ENCODE measurements at places on chromosomes 4 and X.

GRCh38 chrX:135572436-135572835, 52.0 kb downstream of the INTS6L start:
- DNase-seq: no peak

- no peak for DNase-seq
These were observed 93.2 kb upstream of the AP1S2 start for GRCh38 chrX:15947648-15948317.

DNA sequence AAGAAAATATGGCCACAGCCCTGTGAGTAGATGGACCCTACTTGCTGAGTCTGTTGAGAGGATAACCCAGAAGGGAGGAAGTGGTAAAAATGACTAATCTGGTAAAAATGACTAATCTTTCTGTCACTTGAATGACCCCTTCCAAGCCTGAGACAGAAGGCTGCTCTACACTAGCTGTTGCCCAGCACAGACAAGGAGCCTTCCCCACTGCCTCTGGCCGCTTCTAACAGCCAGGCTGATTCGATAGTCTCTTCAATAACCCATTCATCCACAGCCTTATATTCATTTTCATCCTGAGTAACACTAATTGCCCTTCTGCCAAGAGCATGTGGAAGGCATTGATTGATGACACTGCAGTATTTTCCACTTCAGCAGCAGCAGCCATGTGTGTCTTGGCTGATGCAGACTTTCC, 18.4 kb downstream of the MAGEB17 start:
- no peak for DNase-seq

DNA sequence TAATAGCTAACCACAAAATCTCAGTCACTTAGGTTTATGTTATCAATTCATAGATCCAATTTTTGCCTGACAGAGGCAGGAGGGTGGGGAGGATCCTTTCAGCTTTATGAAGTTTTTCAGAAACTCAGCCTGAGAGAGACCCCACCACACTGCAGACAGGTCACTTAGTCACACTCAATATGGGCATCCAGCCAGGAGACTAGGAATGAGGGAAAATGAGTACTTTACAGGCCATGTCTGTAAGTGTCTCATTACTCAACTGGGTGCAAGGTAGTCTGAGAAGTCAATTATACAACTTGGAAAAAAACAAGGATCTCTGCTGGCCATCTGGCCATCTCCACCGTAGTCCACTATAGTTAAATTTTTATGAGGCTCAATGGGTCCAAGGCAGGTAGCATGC, 365.9 kb downstream of the INPP4B start:
- DNase-seq: no peak

- no peak for DNase-seq
These were observed 89.7 kb downstream of the TMEM131L start for GRCh38 chr4:153555730-153556434.

GRCh38 chrX:6930307-6930849, 217.1 kb upstream of the STS start:
- no peak for DNase-seq

GRCh38 chr4:4456351-4456750, 69.4 kb downstream of the NSG1 start:
- no peak for DNase-seq

DNA sequence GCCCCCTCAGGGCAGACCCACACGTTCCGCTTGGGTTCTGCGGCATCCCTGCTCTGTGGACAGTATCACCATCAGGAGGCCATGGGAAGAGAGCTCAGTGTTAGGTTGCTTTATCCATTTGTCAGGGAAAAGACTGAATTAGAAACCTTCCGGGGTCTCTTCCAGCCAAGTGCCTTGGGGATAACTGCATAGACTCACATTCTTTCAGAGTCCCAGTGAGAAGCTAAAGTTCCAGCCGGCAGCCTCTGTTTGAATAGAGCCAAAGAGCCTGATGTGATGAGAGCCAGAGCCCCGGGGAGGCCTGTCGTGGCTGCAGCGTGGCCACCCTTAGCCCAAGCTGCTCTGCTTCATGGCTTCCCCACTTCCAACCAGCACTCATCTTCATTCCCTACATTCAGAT, 85.2 kb downstream of the FHDC1 start:
- no peak for DNase-seq

- DNase-seq: no peak
These were observed 10.0 kb upstream of the OPHN1 start for GRCh38 chrX:68443155-68443868.

GRCh38 chr4:188015025-188015940, 19.7 kb downstream of the ZFP42 start:
- no peak for DNase-seq

GRCh38 chr4:92646826-92647225, 343.1 kb downstream of the GRID2 start:
- DNase-seq: no peak

GRCh38 chr4:101136373-101137370, 210.7 kb downstream of the PPP3CA start:
- no peak for DNase-seq

GRCh38 chrX:149903889-149904748, 23.1 kb downstream of the MAGEA8 start:
- DNase-seq: no peak

- DNase-seq: no peak
These were observed 131.6 kb upstream of the GRID2 start for GRCh38 chr4:92172203-92172602.

GRCh38 chr4:78207951-78208350, 150.8 kb downstream of the FRAS1 start:
- no peak for DNase-seq

DNA sequence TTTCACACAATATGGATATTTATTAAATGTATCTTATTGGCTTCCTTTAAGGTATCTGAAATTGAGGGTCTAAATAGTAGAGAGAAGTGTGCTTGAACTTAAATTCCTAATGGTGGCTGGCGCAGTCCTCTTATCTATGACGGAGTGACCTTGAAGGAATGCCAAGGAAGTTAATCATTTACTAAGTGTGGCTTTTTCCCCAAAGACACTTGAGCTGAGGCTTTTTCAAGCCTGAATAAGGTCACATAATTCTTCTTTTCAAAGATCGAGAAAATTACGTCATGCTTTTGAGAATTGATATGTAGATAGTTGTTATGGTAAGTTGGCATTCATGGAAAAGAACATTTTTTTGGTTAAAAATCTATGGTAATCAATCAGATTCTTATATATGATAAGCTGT, 11.7 kb upstream of the PRPS2 start:
- DNase-seq: no peak
